ENCODE measurements at places on chromosomes 1 and 21.

DNA sequence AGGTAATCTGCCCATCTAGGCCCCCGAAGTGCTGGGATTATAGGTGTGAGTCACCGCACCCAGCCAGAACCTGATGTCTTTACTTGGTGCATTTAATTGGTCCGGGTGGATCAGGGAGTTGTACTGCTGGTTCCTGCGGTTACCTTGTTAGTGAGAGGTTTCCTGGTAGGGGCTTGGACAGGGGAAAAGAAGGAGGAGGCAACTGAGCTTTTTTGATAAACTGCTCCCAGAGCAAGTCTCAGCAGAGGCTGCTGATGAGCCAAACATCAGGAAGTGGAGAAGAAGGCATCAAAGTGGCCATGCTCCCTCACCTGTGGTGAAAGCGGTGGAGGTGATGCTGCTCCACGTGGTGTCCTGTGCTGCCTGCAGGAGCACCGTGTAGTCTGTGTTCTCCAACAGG is 161.5 kb upstream of the KIAA0040 start:
- no peak for DNase-seq

DNA sequence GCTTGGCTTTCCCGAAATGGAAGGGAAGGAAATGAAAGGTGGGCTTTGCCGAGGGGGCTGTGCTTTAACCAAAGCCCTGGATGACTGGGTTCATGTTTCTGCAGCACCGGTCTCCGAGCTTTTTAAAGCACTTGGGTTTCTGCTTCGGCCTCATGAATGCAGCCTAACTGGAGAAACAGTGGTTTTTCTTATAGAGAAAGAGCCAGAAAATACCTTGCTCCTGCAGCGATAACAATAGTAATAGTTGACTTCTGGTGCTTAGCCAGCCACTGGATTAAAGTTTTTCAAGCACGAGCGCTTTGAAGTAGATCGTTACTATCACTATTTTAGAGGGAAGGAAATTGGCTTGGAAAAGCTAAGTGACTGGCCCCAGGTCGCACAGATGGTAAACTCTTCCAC is 500 bp upstream of the DOCK7 start:
- no peak for DNase-seq

GRCh38 chr1:162380061-162380846 is 1.3 kb upstream of the C1orf226 start:
- DNase-seq = no peak

- DNase-seq = no peak
Measured at GRCh38 chr21:38486706-38487105, 11.6 kb downstream of the ERG start.

DNA sequence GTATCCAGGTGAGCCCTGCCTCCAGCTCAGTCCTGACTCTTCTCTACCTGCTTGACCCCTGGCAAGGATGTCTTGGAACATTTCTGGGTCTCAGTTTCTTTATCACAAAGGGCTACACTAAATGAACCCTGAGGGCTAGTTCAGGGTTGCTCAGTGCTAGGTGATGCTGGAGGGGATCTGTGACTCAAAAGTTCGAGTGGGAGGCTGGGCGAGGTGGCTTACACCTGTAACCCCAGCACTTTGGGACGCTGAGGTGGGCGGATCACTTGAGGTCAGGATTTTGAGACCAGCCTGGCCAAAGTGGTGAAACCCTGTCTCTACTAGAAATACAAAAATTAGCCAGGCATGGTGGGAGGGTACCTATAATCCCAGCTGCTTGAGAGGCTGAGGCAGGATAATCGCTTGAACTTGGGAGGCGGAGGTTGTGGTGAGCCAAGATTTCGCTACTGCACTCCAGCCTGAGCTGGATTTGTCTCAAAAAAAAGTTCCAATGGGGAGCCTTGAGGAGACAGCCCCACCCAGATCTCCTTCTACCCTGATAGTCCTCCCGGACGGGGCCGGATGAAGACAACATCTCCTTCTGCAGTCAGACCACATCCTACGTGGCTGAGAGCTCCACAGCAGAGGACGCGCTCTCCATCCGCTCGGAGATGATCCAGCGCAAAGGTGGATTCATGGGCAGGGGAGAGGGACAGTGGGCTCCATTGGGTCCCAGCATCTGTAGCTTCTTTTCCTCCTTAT is 48.9 kb downstream of the YARS1 start:
- DNase-seq = no peak

DNA sequence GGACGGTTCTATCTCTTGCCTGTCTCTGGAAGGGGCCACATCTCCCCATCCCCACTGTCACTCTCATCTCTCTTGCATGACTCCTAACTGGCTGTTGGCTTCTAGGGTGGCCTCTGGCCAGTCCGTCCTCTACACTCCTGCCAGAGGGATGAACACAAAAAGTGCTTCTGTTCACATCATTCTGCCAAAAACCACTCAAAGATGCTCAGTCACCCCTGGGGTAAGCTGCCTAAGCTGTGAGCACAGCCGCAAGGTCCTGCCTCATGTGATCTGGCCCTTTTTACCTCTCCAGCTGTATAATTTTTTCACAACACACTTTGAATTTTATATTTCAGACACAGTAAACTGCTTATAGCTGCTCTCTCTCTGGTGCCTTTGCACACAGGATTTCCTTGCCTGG is 97.6 kb upstream of the CD34 start:
- no peak for DNase-seq

GRCh38 chr1:46011121-46011695 is 121.2 kb downstream of the PIK3R3 start:
- DNase-seq = no peak

GRCh38 chr1:51518586-51519047 is 449 bp downstream of the EPS15 start:
- no peak for DNase-seq

- peak; percentile 33 for DNase-seq
Measured at GRCh38 chr1:240258910-240259309, 167.2 kb downstream of the FMN2 start.

- DNase-seq = no peak
Measured at GRCh38 chr21:33374450-33375096, 28.6 kb upstream of the IFNGR2 start.

- no peak for DNase-seq
Measured at GRCh38 chr1:241330619-241331327, 26.2 kb downstream of the RGS7 start.

GRCh38 chr1:156492591-156493080 is 7.9 kb downstream of the MEF2D start:
- no peak for DNase-seq

GRCh38 chr1:180225403-180225802 is 4.7 kb upstream of the LHX4 start:
- DNase-seq = no peak

GRCh38 chr1:20126041-20126805 is 6.9 kb upstream of the PLA2G2D start:
- DNase-seq = no peak

GRCh38 chr1:202770135-202770534 is 38.1 kb downstream of the KDM5B start:
- DNase-seq = no peak

- DNase-seq = no peak
Measured at GRCh38 chr1:1092149-1092855, 18.2 kb upstream of the RNF223 start.
